ENCODE measurements at places on chromosomes 16 and 17.

DNA sequence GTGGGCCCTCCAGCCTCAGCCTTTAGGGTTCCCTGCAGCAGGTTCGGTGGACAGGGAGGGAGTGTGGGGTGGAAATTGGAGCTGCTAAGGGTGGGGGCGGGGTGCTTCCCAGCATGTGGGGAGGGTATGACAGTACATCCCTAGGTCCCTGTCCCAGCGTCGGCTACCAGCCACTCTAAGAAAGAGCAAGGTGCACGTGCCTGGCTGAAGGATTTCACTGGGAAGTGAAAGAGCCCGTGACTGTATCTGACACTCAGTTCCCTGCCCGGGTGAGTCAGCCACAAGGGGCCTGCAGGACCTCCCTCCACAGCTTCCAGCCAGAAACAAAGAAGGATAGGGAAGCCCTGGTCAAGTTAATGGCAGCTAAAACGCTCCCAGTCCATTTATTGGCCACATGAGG lies 4.1 kb downstream of the SNRNP25 start:
- DNase-seq: no peak

DNA sequence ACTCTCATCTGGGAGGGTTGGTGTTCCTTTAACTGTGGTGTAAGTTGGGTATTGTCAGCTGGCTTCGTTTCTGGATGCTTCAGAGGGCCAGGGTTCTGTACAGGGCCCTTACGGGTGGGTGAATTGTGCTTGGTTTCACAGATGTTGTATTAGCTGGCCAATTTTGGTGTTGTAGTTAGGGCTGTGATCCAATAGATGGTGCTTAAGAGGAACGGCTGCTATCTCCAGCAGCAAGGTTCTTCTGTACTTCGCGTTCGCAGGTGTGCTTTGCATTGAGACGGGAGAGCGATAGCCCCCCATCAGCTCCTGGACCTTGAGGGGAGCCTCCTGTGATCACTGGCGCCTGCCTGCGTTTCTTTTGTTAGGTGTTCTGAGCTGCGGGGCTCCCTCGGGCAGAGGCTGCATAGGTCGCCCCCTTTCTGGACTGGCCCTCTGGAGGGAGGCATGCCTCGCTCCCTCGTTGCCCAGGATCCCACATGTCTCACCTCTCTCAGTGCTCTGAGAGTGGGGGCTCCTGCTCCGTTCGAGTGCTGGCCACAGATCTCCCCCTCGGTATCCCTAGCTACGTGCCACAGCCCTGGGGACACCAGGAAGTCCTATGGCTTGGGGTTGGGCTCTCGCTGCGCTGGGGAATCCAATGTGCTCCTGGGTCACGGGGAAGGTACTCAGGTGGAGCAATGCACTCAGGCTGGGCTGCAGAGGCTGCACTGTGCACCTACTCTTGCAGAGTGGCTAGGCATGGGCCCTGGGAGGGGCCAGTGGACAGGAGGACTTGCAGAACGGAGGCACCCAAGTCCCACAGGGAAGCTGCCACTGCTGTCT lies 837 bp upstream of the PRDM7 start:
- DNase-seq: peak; percentile 28

DNA sequence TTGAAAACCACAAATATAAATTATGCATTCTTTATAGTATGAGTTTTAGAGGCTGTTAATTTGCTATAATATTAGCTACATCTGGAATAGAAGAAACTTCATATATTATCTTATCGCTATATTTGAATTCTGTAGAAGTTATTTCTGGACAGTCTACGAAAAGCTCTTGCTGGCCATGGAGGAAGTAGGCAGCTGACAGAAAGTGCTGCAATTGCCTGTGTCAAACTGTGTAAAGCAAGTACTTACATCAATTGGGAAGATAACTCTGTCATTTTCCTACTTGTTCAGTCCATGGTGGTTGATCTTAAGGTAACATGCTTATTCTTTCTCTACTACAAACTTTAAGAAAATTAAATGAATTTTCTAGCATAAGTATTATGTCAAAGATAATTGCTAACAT lies 96.8 kb downstream of the OMG start:
- DNase-seq: no peak

DNA sequence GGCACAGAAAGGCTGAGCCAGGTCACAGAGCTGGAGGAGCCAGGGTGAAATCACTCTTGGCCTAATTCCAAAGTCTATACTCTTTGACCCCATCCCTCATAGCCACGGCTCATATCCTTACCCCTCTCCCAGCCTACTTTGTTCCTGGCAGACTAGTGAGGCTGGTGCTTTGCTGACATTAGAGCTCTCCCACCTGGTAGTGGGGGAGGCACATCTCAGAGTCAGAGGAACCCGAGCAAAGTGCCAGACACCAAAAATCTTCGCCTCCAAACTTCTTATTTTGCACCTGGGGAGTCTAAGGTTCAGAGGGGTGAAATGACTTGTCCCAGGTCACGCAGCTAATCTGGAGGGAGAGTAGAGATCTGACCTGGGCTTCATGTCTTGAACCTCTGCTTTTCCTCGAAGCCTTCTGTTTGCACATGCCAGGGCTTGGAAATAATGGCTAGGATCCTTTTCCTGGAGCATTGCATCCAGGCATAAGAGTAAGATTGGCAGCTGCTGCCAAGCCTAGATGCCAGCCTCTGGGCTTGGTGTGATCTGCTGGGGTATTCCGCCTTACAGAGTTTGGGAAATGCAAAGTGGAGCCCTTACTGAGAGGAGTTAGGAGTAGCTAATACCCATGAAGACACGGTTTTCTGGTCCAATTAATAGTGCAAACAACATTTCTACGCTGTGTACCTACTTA lies 126.9 kb downstream of the SPACA3 start:
- DNase-seq: no peak

- no peak for DNase-seq
Observed at GRCh38 chr17:8856869-8857575, 10.5 kb downstream of the PIK3R6 start.

DNA sequence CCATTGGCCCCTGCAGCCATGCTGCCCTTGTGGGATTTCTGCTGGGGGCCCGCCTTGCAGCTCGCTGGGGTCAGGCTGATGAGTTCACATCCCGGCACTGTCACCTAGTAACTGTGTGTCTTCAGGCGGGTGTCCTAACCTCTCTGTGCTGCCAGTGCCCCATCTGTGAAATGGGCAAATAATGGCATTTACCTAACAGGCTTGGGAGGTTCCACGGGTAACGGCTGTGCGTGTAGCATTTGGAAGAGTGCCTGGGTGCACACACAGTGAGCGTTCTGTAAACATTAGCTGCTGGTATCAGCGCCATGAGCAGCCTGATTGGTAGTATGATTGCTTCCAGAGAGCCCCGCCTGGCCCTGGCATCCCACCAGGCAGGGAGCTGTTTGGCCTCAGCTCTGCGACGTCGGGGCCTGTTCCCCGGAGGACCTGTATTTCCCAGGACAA lies 167.3 kb upstream of the GSE1 start:
- no peak for DNase-seq

- no peak for DNase-seq
Observed at GRCh38 chr16:83669456-83669855, 138.3 kb upstream of the HSBP1 start.

DNA sequence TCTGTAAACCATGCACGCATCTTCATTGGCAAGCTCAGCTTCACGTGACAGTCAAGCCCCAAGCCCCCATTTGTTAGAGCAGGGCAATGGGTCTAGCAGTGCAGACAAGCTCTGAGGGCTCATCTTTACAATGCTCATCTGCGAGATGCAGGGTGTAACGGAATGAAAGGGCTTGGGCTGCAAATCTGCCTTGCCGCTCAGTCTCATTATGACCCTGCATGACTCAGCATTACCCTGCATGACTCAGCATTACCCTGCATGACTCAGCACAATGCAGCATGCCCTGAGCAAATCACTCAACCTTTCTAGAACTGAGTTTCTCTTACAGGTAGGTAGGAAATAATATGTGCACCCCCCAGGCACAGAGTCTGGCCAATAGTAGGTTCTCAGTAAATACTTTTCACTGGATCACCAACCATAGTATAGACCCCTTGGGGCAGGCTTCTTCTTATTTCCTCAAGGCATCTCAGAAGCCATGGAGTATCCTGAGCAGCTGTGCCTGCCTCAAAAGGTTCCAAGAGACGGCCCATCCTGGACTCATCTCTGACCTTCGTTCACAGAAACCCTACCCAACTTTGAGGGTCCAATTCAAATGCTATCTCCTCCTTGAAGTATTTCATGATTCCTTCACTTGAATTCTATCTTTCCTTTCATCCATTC lies 391.3 kb upstream of the CDH5 start:
- DNase-seq: no peak

DNA sequence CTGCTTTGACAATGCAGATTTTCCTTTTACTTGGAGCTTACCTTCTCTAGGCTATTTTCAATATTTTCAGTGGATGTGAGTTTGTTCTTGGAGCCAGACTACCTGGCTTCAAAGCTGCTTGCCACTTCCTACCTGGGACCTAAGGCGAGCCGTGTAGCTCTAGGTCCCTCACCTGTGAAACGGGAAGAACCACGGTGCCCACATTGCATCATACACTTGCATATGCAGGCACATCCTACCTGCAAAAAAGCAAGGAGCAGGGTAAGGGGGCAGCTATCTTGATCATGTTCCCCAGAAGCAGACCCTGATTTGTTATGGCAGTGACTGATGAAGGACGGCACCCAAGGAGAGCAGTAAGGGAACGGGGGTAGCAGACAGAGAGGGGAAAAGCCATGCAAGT lies 27.0 kb upstream of the MPRIP start:
- DNase-seq: no peak

- DNase-seq: no peak
Observed at GRCh38 chr17:81814748-81815645, 11.0 kb downstream of the GCGR start.

- DNase-seq: no peak
Observed at GRCh38 chr17:2239170-2239551, 64.4 kb downstream of the SMG6 start.

GRCh38 chr16:4318451-4318910 lies 2.6 kb downstream of the GLIS2 start:
- DNase-seq: no peak

- no peak for DNase-seq
Observed at GRCh38 chr16:26374279-26374925, 682.6 kb downstream of the HS3ST4 start.

GRCh38 chr16:79317521-79317920 lies 283.0 kb downstream of the MAF start:
- DNase-seq: no peak

GRCh38 chr17:63024716-63025115 lies 58.7 kb downstream of the TANC2 start:
- no peak for DNase-seq

DNA sequence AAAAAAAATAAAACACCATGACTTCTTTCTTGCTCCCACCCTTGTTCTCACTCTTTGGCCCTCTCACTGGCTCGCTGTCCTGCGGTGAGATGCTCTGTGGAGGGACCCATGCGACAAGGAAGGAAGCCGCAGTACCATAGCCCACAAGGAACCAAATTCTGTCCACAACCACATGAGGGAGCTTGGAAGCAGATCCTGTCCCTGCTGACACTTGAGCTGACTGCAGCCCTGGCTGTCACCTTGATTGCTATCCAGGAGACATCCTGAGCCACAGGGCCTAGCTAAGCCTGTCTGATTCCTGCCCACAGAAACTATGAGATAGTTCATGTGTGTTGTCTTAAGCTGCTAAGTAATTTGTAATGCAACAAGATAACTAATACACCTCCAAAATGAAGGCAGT lies 4.8 kb upstream of the MT2A start:
- no peak for DNase-seq

- DNase-seq: no peak
Observed at GRCh38 chr17:43456661-43457361, 27.0 kb upstream of the DHX8 start.

- DNase-seq: no peak
Observed at GRCh38 chr17:27351759-27352158, 57.8 kb downstream of the WSB1 start.

- DNase-seq: no peak
Observed at GRCh38 chr16:2687531-2688308, 5.4 kb downstream of the KCTD5 start.

DNA sequence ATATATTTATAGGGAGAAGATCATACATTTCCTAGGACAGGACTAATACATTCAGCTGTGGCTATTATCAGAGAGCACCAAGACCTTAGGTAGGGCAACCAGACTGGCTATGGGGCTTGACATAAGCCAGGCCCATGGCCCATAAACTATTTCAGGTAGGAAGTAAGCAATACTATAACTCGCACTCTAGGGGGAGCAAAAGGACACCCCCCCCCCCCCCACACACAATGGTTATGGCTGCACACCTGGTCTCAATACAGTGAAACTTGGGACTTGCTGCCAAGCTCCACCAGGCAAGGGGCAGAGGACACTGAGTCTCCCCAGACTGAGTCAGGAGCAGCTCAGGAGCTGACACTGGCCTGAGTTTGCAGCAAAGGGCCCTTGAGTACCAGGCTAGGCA lies 348.9 kb upstream of the ASIC2 start:
- no peak for DNase-seq

GRCh38 chr16:58628845-58629732 lies 537 bp downstream of the CNOT1 start:
- DNase-seq: peak; percentile 40

GRCh38 chr16:75379911-75380847 lies 53.1 kb downstream of the CFDP1 start:
- peak; percentile 8 for DNase-seq

GRCh38 chr16:22098405-22099255 lies 6.3 kb downstream of the VWA3A start:
- no peak for DNase-seq

DNA sequence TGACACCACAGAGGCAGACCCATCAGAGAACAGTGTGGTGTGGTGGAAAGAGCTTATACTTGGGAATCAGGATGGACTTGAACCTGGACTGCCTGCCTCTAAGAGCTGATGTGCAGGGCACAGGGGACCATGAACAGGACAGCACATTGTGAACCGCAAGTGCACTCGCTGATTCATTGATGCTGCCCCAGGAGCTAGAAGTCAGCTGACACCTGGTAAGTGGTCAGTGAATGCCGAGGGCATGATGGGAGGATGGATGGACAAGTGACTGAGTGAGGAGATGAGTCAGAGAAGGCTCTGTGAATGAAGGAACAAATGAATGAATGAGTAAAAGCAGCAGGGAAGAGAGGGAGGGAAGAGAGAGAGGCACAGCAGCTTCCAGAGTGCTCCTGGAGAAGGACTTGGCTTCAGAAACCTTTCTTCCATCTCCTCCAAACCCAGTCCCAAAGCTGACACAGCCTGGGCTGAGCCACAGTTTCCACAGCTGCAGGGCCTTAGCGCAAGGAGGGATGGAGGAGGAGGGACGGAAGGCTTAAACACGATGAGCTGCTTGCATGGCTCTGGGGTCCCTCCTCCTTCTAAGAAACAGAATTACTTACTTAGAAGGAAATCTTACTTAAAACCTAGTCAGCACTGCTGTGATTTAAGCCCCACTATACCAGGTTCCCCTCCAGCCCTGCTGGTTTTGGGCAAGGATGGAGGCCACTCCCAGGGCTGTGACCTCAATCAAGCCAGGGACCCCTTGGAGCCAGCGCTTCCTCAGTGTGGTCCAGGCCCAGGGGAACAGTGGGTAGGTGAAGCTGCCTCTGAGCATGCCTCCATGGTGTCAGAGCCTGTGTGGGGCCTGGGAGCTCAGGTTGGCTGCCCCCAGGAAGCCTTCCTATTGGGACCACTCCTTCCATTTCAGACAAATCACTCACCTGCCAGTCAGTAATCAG lies 184.6 kb downstream of the TMEM132E start:
- no peak for DNase-seq

GRCh38 chr16:27455700-27456099 lies 53.7 kb downstream of the IL21R start:
- no peak for DNase-seq
